Osteoblast (primary cell): ENCODE measurements at places on chromosomes 5 and 9. TPM values are rescaled to one million over a fixed set of nuclear protein-coding genes. Genes with fewer than 3 reads are reported as not detected.

FAXDC2 gene
- total RNA-seq, result 13.8 and 19.2 TPM in 2 replicates

PCDHB6 gene
- 0.59 and 0.72 TPM in 2 replicates for total RNA-seq

NXNL2 gene
- 3.3 and 7.4 TPM in 2 replicates for total RNA-seq

SLC46A2 gene
- under 0.01 TPM in 1 of 2 replicates, not detected in the other for total RNA-seq

EGFL7 gene
- 3.3 and 6.2 TPM in 2 replicates for total RNA-seq

BAG1 gene
- 29.3 and 35.9 TPM in 2 replicates for total RNA-seq

WDR38 gene
- not detected in 2 replicates for total RNA-seq

- H3K27ac ChIP-seq, result no peak overlapping the region
- H3K4me3 ChIP-seq, result no peak overlapping the region
- DNase-seq, result no peak
- no peaks in the 10 kb centered on the region for H3K4me1 ChIP-seq
Observed at GRCh38 chr5:125179612-125180011, 433.2 kb upstream of the ZNF608 start.

GRCh38 chr5:118070041-118070440 lies 918.3 kb downstream of the DTWD2 start:
- no peak overlapping the region for H3K4me3 ChIP-seq
- no peak overlapping the region for H3K27ac ChIP-seq
- H3K36me3 ChIP-seq, result no peaks in the 10 kb centered on the region
- no peaks in the 10 kb centered on the region for H3K27me3 ChIP-seq

- H3K27me3 ChIP-seq, result no peaks in the 10 kb centered on the region
- peak overlapping the region; percentile 83 for H3K27ac ChIP-seq
- no peak for DNase-seq
- H3K4me3 ChIP-seq, result peak overlapping the region; percentile 5
- H3K36me3 ChIP-seq, result no peaks in the 10 kb centered on the region
Observed at GRCh38 chr5:120151825-120152224, 312.3 kb upstream of the PRR16 start.

GRCh38 chr5:80048084-80048780 lies 13.1 kb downstream of the THBS4 start:
- H3K27me3 ChIP-seq, result peaks cover 31% of the 10 kb centered on the region
- H3K4me1 ChIP-seq, result no peaks in the 10 kb centered on the region
- H3K36me3 ChIP-seq, result no peaks in the 10 kb centered on the region
- H3K27ac ChIP-seq, result no peak overlapping the region

- H3K4me3 ChIP-seq, result no peak overlapping the region
- no peak overlapping the region for H3K27ac ChIP-seq
- no peaks in the 10 kb centered on the region for H3K36me3 ChIP-seq
Observed at GRCh38 chr9:76363032-76363395, 31.2 kb downstream of the RFK start.

DNA sequence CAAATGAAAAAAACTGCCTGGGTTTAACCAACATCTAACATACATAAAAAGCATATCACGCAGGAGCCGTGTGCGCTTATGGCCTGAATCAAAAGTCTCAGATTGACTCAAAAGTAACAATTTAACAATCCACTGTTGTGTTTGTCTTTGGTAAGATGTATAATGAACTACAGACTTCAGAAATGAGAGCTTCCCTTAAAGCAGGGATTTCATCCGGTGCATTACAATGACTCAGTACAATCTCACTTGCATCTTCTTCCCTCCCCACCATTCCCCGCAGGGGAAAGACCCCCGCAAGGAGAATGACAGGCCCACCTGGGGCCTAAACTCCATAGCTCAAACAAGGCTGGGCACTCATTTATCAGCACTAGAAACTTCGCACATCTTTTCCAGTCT lies 1.4 kb downstream of the ZFR start:
- peak; percentile 87 for DNase-seq
- H3K36me3 ChIP-seq, result peaks cover 4% of the 10 kb centered on the region
- H3K27ac ChIP-seq, result peak overlapping the region; percentile 84
- H3K4me3 ChIP-seq, result peak overlapping the region; percentile 90

GRCh38 chr5:54603372-54603771 lies 85.8 kb downstream of the SNX18 start:
- peak; percentile 19 for DNase-seq
- no peaks in the 10 kb centered on the region for H3K36me3 ChIP-seq
- H3K27ac ChIP-seq, result no peak overlapping the region
- H3K4me1 ChIP-seq, result peaks cover 9% of the 10 kb centered on the region
- no peaks in the 10 kb centered on the region for H3K27me3 ChIP-seq
